Amygdala (tissue), 56 donors: ENCODE measurements at places on chromosomes 6 and 20.
A peak's percentile ranks its signal among the peaks of the same experiment; 100 is the strongest.

GRCh38 chr6:2477250-2477649, 231.8 kb upstream of the GMDS start:
- DNase-seq: no peak

- no peak for DNase-seq
Observed at GRCh38 chr6:151060766-151061531, 178.8 kb upstream of the AKAP12 start.

DNA sequence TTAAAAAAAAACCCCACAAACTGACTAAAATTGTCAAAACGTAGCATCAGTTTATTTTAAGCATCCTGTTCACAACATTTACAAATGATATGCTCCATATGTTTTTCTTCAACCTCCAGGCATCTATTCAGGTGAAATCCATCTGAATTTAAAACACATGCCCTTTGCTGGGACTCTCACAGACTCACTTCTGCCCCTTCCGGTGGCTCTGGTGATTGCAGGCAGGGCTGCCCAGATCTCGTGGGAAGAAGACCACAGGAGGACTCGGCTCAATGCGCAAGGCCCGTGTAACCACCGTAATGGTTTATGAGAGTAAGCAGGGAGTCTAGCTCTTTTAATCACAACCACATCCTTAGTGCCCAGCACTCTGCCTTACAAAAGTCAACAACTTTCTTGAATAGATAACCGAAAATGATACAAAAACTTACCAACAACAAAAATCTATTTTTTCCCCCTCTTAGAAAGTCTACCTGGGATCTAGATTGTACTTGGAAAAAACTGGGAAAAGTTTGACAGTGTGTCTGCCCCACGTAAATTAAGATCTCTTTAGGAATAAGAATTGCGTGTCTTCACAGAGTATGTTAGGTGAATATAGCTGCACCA, 139.1 kb downstream of the KIF16B start:
- no peak for DNase-seq

GRCh38 chr20:33883164-33883563, 72.0 kb downstream of the CHMP4B start:
- no peak for DNase-seq

- no peak for DNase-seq
Observed at GRCh38 chr6:13947611-13948178, 22.9 kb downstream of the RNF182 start.

DNA sequence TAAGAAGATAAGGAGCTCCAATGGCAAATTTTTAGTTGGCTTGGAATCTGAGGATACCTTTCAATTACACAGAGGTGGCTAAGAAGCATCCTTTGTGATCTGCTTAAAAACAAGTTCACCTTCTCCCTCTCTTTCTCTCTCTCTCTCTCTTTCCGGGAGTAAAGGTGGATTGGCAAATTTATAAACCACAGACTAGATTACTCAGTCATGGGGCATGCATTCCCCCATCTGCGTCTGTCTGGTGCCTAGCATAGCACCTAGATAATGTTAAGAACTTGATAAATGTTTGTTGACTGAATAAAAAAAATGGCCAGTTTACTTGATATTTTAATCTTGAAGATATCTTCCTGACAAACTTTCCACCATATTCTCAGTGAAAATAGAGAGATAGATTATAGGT, 312.3 kb downstream of the CDC5L start:
- DNase-seq: no peak

DNA sequence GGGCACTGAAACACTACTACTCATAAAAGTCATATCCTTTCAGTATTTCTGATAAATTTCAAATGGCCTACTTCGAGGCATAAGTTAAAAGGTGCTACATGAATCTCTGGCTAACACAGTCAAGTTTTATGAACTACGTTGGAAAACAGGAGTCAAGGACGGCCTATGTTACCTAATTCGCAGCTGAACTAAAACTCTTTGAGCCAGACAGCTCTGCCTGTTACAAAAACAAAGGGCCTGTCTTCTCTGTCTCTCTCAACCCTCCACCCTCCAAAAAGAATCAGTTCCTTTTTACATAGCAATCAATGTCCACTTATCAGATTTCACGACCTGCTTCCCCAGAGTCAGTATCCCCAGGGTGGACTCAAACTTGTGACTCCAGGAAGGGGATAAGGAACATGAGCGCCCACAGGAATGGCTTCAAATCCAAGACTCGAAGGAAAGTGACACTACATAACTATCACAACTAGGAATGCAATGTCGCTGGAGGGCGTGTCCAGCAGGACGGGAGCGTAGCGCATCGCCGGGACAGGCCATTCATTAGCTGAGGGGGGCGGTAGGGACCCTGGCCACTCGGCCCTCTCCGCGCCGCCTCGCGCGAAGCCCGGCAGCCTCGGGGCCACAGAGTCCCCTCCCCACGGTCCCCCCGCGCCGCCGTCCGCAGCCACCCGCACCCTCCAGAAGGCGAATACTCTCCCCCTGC, 591 bp downstream of the IBTK start:
- peak; percentile 50 for DNase-seq

- no peak for DNase-seq
Observed at GRCh38 chr6:116954938-116955337, 77.9 kb downstream of the RFX6 start.

- DNase-seq: no peak
Observed at GRCh38 chr6:133748628-133749027, 140.3 kb upstream of the TCF21 start.

DNA sequence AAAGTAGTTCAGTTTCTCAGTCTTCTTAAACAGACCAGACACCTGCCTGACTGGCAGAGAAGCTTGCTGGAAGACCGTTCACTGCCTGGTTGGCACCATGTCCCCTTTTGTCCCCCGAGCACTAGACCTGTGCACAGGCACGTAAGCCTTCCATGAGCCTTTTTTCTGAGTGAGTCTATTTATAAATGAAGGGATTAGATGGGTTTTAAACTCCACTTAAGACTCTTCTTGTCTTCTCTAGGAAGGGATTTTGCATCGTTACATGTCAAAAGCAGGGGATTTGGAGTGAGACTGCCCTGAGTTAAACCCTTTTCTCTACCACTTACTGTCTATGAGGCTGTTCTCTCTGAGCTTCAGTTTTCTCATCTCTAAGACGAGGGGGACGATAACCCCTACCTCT, 37.6 kb downstream of the STK35 start:
- no peak for DNase-seq

- DNase-seq: no peak
Observed at GRCh38 chr6:121305957-121306607, 28.2 kb downstream of the TBC1D32 start.

DNA sequence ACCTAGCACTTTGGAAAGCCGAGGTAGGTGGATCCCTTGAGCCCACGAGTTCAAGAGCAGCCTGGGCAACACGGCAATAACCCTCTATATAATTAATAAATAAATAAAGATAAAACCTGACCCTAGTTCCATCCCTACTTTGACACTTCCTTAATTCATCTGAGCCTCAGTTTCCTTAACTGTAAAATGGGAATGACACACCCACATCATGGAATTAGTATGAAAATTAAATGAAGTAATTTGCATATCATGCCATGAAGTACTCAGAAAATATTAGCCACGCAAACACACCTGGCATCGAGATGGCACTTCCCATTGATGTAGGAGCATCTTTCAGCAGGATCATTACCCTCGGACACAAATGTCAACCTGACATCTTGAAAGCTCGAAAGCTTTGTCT, 19.1 kb downstream of the ZMYND8 start:
- DNase-seq: no peak

- DNase-seq: no peak
Observed at GRCh38 chr6:136701045-136701444, 91.2 kb downstream of the MAP3K5 start.

DNA sequence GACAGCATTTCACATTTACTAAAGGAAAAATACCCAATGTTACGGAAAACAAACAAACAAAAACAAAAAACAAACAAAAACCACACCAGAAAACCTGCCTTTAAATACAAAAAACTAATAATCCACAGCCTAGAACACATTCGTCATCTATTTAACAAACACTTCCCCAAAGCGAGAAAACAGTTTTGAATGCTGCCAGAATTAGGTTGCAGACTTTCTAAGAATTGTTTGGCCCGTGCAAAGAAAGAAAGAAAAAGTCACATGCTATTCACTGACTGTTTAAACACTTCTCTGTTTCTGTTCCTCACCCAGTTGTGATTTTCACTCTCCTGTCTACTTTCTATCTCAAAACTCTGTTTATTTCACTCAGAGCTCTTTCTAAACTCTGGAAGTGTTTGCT, 52.5 kb downstream of the BCAS1 start:
- no peak for DNase-seq

DNA sequence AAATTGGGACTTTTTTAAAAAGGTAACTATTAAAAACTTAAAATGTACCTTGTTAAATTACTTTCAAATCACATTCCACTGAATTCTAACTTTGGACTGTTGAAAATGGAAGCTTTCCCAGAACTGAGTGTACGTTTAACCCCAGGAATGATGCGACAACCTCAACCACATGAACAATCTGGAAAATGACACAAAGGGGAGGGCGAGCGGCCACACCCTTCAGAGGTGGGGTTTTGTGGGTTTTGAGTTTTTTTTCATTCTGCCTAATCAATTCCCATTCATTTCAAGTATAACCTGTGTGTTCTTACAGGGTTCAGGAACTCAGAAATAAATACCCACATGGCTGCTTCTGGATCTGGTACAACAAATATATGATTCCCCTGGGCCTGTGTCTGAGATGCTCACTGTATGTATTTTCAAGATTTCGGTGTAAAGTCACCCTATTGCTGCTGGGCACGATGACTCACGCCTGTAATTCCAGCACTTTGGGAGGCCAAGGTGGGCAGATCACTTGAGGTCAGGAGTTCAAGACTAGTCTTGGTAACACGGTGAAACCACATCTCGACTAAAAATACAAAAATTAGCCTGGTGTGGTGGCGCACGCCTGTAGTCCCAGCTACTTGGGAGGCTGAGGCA, 21.6 kb downstream of the CNKSR3 start:
- no peak for DNase-seq

GRCh38 chr6:40377173-40377806, 209.9 kb downstream of the LRFN2 start:
- no peak for DNase-seq

- no peak for DNase-seq
Observed at GRCh38 chr6:636488-636887, 20.4 kb downstream of the HUS1B start.

GRCh38 chr20:62956387-62957135, 4.1 kb downstream of the SLC17A9 start:
- DNase-seq: no peak

- DNase-seq: no peak
Observed at GRCh38 chr6:43241446-43241845, 1.8 kb upstream of the TTBK1 start.

DNA sequence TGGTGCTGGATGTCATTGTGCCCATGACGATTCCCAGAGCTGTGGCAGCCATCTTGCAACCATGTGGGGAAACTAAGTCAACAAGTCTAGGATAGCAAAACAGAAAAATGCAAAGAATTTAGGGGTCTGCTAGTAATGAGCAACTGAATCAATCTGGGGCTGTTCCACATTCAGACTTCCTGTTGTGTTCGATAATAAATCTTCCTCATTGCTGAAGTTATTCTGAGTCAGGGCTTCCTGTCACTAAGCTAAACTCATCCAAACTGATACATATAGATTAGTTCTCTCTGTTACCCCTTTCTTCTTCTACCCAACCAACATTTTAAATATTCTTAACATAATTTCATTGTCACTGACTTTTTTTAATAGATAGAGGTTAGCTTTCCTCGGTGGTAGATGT, 205.9 kb downstream of the HACE1 start:
- no peak for DNase-seq

- no peak for DNase-seq
Observed at GRCh38 chr6:792662-793061, 99.7 kb upstream of the EXOC2 start.

DNA sequence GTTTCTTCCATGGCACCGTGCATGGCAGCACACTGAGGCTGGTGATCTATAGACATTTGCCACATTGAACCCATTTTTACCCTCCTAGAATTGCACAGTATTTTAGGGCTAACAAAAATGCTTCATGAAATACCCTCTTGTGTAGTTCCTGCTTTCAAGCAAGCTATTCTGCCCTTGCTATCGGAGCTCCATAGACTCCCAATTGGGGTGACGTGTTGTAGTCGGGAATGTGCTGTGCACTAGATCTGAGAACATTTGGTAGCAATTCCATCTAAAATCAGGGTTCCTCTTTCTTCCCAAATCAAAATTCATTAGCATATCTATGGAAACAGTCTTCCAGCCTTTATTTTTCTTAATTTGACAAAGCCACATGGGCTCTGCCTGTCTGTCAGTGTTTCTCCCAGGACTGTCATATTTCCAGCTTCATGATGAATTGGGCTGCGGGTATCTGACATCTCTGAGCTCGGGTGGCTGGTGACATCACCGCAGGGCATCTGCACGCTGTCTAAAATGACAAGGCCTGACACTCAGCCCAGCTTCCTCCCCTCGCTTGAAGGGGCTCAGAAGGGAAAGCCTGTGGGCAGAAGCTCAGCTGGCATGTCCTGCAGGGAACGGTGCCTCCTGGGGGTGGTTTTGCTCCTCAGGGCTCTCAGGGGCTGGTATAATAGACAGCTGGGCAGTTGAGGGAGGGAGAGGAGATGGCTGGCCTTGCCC, 406.4 kb downstream of the QKI start:
- DNase-seq: no peak

DNA sequence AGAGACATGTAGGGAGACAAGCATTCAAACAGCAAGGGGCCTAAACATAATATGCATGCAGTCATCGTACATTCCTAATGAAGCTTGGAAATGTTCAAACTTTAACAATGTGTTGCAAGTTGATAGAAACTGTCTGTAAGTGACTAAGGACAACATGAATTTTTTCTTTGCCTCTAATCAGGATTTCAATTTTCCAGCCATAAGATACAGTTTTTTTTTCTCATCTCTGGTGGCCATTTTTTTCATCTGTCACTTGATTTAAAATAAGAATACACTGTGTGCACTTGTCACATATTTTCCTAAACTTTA, 22.2 kb upstream of the MTRF1L start:
- no peak for DNase-seq

DNA sequence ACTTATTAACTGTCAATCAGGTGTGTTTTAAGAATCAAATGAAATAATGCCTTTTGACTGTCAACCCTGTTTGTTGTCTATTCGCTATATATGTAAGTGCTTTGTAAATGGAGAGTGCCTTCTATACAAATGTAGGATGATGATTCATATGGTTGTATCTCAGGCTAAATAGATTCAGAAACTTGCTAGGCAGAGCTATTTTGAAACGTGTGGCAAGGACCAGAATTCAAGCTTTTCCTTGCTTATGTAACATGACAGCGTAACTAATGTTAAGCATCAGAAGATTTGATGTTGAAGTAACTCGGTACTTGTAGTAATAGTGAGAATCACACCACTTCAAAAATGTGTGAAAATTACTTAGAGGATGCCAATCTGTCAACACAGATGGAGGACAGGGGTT, 3.4 kb downstream of the OGFRL1 start:
- DNase-seq: no peak

DNA sequence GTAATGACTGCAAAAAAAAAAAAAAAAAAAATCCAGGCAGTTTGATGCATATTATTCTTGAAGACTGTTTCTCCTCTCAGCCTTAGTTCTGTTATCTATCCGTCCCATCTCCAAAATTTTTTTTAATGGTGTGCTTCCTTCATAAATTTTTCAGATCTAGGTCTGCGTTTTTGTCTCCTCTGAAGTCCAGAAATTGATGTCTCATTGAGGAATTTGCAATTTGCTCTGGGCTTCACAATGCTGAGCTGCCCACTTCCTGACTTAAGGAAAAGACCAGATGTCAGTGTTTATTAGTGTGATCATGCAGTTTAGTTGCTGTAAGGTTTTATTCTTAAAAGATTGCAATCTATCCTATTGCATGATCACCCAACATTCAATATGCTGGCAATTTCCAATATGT, 297.6 kb downstream of the ZNF217 start:
- DNase-seq: no peak
